ENCODE measurements at places on chromosomes 1 and 21. TPM values are rescaled to one million over a fixed set of nuclear protein-coding genes. Genes with fewer than 3 reads are reported as not detected.

GRCh38 chr1:81304187-81304586 lies 496.5 kb upstream of the ADGRL2 start:
- no peak for DNase-seq

DNA sequence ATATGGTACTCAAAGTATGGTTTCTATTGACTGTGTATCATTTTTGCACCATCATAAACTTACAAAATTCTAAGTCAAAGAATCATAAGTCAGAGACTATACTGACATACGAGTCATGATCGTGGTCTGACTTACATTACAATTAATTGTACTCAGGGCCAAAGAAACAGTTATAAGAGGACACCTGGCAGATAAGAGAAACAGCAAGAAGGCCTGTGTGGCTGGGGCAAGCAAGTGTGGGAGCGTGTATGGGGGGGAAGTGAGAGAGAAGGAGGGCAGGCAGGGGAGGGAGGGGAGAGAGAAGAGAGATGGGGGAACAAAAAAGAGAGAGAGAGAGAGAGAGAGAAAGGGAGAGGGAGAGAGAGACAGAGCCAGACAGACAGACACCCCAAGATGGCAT lies 70.9 kb downstream of the RERE start:
- no peak for DNase-seq

PLA2G2C gene
- not detected for total RNA-seq

DNA sequence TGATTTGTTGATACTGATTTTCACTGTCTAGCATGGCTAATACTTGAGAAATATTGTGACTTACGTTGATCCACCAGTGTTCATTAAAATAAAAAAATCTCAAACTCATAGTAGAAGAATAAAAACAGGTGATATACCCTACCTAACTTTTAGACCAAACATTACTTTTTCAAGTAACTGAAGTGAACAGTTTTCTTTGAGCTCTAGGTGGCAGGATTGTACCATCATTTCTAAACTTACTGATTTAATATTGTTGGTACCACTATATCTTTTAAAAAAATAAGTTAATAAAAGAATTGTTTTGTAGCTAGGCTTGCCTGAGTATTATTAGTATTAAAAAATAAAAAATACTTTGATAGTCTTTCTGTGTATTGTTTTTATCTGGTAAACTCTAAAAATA lies 21.5 kb downstream of the CDC73 start:
- DNase-seq = no peak

GRCh38 chr1:19038732-19039131 lies 82.3 kb upstream of the IFFO2 start:
- DNase-seq = no peak

SELENBP1 gene
- total RNA-seq = 9.2 TPM

DNA sequence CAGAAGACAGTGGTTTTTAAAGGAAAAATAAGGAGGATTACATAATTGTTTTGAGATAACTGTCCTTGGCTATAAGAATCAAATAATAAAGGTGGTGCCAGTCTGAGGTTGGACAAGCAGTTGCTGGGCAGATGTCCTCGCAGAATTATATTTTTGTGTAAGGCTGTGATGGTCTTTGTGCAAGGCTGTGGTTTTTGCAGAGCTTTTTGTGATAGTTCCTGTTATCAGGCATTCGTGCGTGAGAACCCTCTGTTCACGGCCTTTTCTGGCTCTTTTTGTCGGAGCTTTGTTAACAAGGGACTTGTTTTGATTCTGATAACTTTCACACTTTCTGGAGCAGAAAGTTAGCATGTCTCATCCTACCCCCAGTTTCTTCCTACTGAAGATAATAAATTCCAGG lies 33.4 kb downstream of the SH3BP5L start:
- no peak for DNase-seq

DNA sequence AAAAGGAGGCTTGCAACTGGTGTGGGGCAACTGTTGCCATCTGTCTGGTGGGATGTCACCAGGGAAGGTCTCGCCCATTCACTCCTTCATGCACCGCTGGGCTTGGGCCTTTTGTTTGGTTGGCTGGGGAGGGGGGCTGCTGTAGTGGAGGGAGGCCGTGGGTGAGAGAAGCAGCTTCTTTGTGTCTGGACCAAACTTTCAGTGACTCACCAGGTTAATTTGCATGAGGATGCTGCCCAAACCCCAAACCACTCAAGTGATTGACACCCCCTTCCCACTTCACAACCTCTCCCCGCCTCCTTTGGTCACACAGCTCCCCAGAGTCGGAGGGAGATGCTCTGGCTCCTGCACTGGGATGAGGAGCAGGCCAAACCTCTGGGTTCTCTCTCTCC lies 19.7 kb downstream of the BTG2 start:
- no peak for DNase-seq

DNA sequence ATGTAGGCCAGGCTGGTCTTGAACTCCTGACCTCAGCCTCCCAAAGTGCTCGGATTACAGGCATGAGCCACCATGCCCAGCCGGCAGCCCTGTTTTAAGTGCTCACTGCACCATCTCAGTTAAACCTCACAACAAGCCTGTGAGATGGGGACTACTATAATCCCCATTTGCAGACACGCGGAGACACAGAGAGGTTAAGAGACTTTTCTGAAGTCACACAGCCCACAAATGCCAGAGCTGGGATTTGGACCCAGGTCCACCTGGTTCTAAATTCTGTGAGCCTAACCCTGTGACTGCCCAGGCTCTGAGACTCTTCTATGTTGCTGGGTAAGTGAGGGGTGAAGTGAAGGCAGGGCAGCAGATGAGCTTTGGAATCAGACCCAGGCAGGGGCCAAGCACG lies 6.4 kb downstream of the PADI1 start:
- DNase-seq = no peak

ARMH1 gene
- 2.8 TPM for total RNA-seq

DNA sequence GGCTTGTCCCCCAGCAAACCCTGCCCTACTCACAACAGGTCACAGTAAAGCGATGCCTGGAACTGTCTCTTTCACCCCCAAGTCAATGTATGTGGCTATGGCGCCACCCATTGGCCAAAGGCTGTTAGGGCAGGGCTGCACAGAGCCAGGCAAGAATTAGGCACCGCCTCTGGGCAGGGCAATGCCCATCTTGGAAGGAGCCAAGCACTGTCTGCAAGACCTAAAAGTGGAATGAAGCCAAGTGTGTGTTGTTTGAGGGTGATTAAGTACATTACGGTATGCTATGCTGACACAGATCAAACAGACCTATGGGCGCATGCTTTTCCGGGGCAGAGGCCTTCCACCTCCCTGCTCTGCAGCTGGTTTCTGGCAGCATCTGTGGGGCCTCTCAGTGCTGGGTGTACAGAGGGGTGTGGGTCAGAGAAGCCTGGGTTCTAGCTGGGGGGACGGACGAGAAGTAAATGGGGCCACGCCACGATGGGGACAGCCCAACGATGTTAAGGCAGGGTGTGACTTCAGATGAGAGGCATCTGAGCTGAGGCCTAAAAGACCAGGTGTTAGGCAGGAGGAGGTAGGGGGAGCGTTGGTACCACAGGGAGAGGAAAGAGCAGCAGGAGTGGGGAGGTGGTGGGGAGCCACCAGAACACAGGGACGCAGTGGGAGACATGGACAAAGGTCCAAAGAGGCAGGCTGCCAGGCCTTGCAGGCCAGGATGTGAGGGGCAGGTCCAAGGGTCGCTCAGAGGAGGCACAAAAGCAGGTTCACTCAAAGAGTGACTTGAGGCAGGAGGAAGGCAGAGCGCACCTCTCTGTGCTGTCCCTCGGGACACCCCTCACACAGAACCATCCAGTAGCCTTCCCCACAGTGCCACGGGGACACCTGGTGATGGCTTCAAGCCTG lies 49.8 kb downstream of the ACOT7 start:
- DNase-seq = peak; percentile 25

DNA sequence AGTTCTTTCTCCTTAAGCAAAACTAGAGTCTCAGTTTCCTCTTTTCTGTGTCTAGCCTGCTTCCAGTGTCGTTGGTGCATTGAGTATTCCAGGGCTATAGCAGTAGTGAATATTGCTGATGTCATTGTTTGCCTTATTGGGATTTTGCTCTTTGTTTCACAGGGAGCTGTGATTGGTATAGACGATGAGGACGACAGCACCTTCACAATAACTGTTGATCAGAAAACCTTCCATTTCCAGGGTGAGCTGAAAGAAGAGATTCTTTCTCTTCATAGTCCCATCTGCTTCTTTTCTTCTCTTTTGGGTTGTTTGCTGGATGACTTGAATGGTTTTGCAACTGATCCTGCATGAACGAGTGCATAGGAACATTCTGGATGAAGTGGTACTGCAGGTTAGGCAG lies 52.4 kb downstream of the OSBPL9 start:
- DNase-seq = no peak

DNA sequence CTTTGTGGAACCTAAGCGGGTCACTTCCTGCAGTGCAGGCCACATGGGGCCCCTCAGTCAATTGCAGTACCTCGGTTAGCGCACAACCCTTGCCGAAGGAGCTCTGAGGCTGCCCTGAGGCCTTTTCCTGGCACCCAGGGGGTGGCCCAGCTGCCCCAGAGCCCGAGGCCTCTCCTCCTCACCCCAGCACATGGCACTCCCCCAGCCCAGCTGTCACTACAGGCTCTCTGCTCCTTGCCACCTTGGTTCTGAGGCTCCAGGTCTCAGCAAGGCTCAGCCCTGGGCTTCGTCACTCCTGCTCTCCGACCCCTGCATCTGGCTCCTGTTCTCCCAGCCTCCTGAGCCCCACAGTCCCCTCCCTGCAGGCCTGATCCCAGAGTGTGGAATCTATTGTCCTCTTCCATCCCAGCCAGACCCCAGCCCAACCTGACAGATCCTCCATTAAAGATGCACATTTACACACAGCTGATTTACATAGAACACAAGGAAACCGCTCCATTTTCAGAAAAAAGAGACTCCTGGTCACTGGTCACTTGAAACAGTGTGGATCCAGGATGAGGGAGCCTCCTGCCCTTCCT lies 192.8 kb upstream of the POU3F1 start:
- no peak for DNase-seq

- DNase-seq = no peak
These were observed 40.8 kb downstream of the ITSN1 start for GRCh38 chr21:33682992-33683627.

- DNase-seq = no peak
These were observed 7.1 kb downstream of the ACOT7 start for GRCh38 chr1:6386371-6386949.

DNA sequence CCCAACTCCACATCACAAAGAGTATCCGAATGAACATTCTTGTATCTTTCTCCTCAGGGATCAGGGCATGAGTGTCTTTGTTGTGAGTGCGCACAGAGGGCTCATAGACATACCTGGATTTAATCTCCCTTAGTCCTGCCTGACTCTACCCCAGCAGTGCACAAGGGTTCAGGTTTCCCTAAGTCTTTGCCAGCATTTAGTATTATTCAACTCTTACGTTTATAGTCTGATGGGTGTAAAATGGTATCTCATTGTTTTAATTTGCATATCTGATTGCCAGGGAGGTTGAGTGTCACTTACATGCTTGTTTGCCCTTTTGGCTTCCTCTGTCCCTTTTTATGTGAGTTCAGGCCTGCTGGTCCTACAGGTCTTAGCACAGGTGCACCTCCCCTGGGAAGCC lies 49.5 kb downstream of the FOXD2 start:
- DNase-seq = no peak

- DNase-seq = no peak
These were observed 49.2 kb downstream of the ALG14 start for GRCh38 chr1:95023399-95024043.

DNA sequence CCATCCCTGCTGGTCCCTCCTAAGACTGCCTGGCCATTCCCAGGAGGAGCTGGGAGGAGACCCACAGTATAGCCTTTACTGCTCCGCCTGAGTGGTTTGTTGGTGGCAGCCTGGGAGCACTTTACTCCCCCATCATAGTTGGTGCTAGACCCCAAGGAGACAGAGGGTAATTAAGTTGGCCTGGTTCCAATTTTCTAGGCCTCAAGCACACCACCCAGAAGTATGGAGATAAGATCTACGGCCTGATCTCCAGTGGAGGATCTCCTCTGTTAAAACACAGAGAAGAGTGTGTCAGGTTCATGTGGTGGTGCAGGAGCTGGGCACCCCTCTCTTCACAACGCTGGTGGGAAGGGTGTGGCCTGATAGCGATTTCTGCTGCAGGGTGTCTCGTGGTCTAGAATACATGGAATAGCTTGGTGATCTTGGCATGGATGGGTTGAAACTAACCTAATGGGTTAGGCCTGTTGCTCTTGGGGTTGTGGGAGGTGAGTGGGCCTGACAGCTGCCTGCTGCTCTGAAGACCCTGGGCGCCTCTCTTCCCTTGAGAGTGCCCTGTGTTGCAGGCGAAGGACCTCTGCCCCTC lies 68.5 kb downstream of the FASLG start:
- DNase-seq = no peak

- DNase-seq = peak; percentile 76
These were observed at the start of gene FAAP20 for GRCh38 chr1:2194319-2194897. Gene FAAP20 (minus strand): TSS chr1:2194772. CDS start chr1:2194749, 23 bp downstream.

- DNase-seq = no peak
These were observed 5.4 kb downstream of the HSD11B1 start for GRCh38 chr1:209710093-209710492.

CD1E gene
- total RNA-seq = not detected

DNA sequence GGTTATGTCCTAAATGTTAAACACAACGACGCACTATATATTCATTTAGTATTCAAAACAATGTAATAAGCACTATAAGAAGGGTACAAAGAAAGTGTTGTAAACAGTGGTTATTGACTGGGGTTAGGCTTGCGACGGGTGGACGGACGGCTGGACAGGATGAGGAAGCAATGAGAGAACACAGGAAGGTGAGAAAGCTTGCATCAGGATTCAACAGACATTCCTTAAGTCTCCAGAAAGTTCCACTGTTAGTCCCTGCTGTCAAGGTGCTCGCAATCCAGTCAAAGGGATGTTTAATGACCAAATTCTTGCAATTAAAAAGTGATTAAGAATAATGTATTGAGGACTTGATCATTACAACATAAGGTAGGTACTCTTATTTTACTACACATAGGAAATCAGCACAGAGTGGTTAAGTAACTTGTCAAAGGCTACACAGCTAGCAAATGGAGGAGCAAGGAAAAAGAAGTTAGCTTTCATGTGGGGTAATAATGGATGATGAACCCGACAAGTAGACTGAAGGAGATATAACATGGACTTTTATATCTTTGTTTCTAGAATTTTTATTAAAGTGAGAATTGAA lies 994 bp upstream of the ACBD6 start:
- DNase-seq = no peak

- no peak for DNase-seq
These were observed 571.8 kb upstream of the ADGRL2 start for GRCh38 chr1:81228926-81229325.

DNA sequence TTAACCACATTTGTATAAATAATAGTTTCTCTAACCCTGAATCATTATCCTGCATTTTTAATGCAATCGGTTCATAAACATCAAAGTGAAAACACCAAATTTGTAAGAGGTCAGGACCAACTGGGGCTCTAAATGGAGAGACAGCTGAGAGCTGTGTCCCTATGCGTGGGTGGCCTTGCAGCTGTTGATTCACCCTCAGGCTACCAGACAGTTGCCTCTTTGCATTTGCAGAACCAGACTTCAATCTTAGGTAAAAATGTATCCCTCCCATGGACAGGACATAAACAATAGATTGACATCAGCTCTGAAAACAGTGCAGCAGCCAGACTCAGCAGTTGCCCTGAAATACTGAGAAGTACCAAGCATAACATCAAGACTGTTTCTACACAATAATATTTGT lies 8.8 kb upstream of the TGFB2 start:
- no peak for DNase-seq

- no peak for DNase-seq
These were observed 19.7 kb downstream of the FGGY start for GRCh38 chr1:59316497-59317128.

S100A16 gene
- total RNA-seq = 13.3 TPM

Measured in occipital lobe (tissue), 3 donors.